ENCODE measurements at places on chromosomes 4 and X. TPM values are rescaled to one million over a fixed set of nuclear protein-coding genes. Genes with fewer than 3 reads are reported as not detected.

Gene PDZD11
- 27.7 TPM for total RNA-seq

Gene NAT8L
- 3.5 TPM for total RNA-seq

Gene ENPEP
- total RNA-seq = not detected

Gene PFKFB1
- 0.25 TPM for total RNA-seq

Gene TRIM60
- total RNA-seq = not detected

Gene DCAF4L1
- total RNA-seq = 0.18 TPM

Gene BEND2
- total RNA-seq = not detected

Gene GPRASP1
- total RNA-seq = 0.62 TPM

Gene SPANXC
- total RNA-seq = not detected

Gene NR3C2
- 0.32 TPM for total RNA-seq

Gene DGKK
- total RNA-seq = not detected

Gene HPGDS
- 0.37 TPM for total RNA-seq

Gene RNF150
- total RNA-seq = not detected

Gene PRDM8
- 1.1 TPM for total RNA-seq

Gene HTN3
- total RNA-seq = not detected

Gene SSR4
- total RNA-seq = 282 TPM

Gene GRPR
- not detected for total RNA-seq

Gene MAGEA8
- not detected for total RNA-seq

Gene OPRPN
- total RNA-seq = not detected

Gene PPP2R2C
- not detected for total RNA-seq

Gene RP2
- total RNA-seq = 9.6 TPM

Gene VCX2
- total RNA-seq = not detected
